ENCODE measurements at places on chromosomes 2 and 18.

GRCh38 chr2:183811281-183811680, 687.0 kb downstream of the NUP35 start:
- no peak for DNase-seq

GRCh38 chr2:189927823-189928222, 134.7 kb downstream of the MSTN start:
- DNase-seq: no peak

DNA sequence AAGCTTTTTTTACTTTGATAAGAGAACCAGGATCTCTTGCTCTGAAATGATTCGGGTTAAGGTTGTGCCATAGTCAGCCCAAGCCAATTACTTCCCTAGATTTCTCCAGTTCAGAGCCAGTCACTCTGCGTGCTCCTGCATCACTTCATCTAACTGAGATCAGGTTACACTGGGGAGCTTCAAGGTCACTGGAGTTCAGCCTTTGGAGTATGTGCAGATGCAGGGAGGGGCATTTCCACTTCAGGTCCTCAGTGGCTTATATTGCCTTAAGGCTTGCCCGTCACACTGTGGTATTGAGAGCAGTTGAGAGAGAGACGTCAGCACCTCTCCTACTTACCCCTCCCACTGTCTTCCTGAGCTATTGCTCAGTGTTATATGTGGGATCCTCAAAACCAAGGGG, 317.8 kb downstream of the EPHA4 start:
- no peak for DNase-seq

GRCh38 chr2:190435031-190435670, 27.0 kb downstream of the MFSD6 start:
- DNase-seq: no peak

DNA sequence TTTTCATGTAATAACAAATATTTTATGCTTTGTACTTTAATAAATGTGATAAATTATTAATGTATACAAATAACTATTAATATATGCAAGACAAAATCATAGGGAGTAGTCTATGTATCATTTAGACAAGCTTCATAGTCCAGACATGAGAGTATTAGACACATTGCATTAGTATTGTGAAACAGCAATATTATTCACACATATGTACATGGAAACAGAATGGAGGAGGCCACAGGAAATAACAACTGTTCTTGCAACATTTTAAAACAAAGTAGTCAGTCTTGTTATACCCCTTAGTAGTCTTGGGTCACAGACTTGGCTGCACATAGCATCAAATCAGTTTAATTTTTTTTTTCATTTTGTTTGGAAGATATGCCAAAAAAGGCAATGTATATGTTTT, 15.8 kb downstream of the DSC1 start:
- no peak for DNase-seq

DNA sequence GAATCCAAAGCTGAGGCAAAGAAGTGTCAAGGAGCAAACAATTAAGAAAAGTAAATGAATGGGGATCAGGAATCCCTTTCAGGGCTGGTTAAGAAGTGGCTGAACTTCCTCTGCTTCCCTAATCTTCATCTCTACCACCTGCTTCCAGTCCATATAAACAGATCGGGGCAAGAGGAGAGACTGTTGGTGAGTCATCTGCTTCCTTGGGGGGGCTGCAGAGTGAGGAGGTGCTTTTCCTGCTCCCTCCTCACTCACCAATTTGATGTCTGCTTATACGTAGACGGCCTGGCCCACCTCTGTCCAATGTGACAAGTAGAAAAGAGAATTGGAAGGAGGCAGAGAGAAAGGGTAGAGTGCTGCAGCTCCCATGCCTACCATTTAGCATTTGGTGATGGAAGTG, 68.4 kb downstream of the NAB1 start:
- DNase-seq: no peak

Data from left cardiac atrium (tissue), 4 donors.